ENCODE measurements at places on chromosomes 16 and 17.
A peak's percentile ranks its signal among the peaks of the same experiment; 100 is the strongest.

- no peak for DNase-seq
Observed at GRCh38 chr17:43528319-43528987, 17.7 kb downstream of the ETV4 start.

- no peak for DNase-seq
Observed at GRCh38 chr16:57058291-57058861, 34.0 kb upstream of the CPNE2 start.

- no peak for DNase-seq
Observed at GRCh38 chr17:48056246-48056745, 8.1 kb downstream of the NFE2L1 start.

- DNase-seq = no peak
Observed at GRCh38 chr16:14373896-14374295, 256.2 kb downstream of the PARN start.

DNA sequence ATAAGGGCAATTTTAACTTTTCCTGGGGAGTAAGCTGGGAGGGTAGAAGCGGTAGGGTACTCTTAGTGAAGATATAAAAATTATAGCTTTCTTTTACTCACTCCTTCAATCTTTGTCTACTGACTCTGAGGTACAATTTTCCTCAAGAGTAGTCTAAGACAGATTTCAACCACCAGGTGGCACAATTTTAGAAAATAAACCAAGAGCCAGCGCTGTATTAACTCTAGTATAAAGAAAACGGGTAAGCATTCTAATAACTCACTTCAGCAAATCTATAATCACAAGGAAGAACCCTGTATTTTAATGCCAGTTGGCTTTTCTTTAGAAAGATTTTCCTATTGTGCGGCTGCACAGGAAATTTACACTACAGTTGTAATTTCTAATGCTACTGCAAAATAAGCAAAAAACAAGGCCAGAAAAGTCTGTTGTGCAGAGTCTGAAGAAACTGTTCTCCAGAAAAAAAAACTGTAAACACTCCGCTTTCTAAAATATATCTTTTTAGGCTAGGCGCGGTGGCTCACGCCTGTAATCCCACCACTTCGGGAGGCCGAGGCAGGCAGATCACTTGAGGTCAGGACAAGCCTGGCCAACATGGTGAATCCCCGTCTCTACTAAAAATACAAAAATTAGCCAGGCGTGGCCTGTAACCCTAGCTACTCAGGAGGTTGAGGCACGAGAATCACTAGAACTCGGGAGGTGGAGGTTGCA, 1.9 kb downstream of the CMC2 start:
- DNase-seq = no peak

- no peak for DNase-seq
Observed at GRCh38 chr17:79482727-79483521, 127.9 kb downstream of the RBFOX3 start.

GRCh38 chr16:6192532-6192931, 1094.9 kb upstream of the EEF2KMT start:
- DNase-seq = no peak

DNA sequence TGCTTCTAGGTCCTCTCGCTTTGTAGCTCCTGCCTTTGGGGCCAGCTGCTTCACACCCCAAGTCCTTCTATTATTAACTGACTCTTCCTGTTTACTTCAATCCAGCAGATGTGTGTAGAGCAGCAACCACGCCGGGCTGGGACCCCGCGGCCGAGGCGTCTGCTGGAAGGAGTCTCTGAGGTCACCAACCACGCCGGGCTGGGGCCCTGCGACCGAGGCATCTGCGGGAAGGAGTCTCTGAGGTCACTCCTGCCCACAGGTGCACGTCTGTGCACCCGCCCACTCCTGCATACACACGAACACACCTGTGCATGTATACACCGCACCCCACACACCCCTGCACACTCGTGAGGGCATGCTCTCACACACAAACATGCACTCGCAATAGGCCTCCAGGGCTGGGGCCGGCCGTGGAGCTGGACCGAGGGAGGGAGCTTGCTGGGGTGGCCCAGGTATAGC, 7.8 kb upstream of the TEX19 start:
- no peak for DNase-seq

DNA sequence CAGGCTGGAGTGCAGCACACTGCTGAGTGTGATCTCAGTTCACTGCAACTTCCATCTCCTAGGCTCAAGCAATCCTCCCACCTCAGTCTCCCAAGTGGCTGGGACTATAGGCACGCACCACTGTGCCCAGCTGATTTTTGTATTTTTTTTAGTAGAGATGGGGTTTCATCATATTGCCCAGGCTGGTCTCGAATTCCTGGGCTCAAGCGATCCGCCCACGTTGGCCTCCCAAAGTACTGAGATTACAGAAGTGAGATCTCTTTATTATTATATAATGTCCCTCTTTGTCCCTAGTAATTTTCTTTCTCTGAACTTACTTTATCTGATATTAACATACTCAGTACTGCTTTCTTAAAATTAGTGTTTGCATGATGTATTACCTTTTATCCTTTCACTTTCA, 8.3 kb downstream of the CFAP97D1 start:
- no peak for DNase-seq

- DNase-seq = no peak
Observed at GRCh38 chr17:5687646-5688045, 103.3 kb upstream of the NLRP1 start.

DNA sequence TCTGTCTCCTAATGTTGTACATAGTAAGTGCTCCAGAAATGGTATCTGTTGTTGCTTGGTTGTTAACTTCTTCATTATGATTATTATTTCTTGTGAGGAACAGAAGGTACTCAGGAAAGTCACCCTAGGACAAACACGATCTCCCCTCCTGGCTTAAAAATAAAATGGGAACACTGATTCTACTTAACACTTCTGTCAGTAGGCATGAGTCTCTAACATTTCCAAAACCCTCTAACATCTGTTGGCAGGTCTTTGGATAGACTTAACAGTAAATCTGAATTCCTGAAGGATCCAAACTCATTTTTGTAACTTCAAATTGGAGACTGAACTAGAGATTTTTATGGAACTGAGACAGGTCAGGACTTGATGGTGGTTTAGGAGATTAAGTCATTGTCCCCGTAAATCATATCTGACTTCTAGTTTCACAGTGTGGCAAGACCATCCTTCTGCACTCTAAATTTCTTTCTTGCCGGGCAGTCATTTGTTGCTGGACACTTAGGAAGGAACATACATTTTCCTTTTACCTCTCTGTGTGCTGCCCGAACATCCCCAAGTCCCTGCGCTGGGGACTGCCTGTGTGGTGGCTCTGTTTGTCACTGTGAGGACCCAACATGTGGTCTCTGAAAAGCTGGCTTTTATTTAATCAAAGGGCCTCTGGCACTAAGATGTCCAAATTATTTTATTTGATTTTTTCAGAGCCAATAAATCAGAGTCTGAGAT, 149.9 kb downstream of the NPIPB5 start:
- no peak for DNase-seq

DNA sequence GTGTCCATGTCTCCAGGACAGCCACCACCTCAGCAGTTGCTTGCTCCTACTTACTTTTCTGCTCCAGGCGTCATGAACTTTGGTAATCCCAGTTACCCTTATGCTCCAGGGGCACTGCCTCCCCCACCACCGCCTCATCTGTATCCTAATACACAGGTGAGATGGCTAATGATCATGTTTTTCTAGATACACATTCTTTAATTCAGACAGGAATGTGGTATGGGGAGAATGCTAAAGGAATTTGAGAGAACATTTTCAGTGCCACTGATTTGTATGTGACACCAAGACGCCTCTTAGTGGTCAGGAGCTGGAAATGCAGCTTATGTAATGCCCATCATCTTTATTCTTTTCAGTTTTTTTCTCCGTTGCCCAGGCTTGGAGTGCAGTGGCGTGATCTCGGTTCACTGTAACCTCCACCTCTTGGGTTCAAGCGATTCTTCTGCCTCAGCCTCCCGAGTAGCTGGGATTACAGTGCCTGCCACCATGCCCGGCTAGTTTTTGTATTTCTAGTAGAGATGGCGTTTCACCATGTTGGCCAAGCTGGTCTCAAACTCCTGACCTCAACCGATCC, 8.9 kb upstream of the RAPGEFL1 start:
- DNase-seq = no peak

- DNase-seq = no peak
Observed at GRCh38 chr16:90027611-90028010, 8.4 kb upstream of the DBNDD1 start.

GRCh38 chr17:6853764-6854442, 22.4 kb upstream of the TEKT1 start:
- DNase-seq = no peak

DNA sequence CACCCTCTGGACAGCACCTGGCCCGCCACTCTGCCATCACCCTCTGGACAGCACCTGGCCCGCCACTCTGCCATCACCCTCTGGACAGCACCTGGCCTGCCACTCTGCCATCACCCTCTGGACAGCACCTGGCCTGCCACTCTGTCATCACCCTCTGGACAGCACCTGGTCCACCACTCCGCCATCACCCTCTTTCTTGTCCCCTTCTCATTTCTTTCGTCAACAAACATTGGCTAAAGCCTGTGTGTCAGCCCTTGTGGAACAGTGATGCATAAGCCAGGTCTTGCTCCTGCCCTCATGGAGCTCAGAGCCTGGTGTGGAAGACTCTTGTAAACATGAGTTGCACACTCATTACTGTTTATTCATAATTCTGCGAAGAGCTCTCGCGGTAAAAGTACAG, 31.2 kb downstream of the CDK5R1 start:
- no peak for DNase-seq

- DNase-seq = no peak
Observed at GRCh38 chr17:2713881-2714280, 2.3 kb upstream of the CLUH start.

DNA sequence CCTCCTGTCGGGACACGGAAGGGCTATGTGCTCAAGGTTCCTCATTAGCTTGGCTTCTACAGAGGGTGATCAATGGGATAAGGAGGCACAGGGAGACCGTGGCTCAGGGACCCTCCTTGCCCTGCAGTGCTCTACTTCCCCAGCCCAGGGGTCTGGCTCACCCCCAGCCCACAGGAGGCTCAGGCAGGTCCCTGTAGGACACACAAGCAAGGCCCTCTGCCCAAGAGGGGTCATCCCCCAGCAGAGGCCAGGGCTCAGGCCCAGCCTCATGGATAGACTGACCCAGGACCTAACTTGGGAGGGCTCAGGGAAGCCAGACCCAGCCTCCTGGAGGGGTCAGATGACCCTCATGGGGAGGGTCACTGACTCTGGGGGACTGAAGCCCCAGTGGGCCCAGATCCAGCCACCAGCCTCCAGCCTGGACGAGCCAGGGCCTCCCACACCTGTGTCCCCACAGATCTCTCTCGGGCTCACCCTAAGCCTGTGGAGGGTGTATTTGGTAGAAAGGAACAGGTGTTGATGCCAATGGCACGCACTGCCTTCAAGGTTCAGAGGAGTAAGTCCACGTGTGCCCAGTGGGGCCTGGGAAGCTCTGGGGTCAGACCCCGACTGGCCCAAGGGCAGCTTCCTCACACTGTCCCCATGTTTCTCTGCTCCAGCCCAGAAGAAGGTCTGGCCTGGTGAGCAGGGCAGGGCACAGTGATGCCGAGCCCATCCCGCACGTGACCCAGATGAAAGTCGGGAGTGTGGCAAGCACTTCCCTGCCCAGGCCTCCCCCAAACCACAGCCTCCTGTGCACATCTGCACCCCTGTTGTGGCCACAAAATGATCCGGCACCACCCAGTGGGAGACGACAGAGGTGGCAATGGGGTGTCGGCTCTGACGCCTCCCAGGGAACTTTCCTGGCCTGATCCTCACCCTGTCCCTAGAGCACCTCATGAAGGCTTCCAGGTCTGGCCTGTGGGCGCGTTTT, 10.9 kb upstream of the KRTAP17-1 start:
- DNase-seq = no peak

- DNase-seq = no peak
Observed at GRCh38 chr17:18371455-18371854, 6.1 kb upstream of the EVPLL start.

GRCh38 chr16:56425439-56425832, at the start of gene AMFR:
AMFR (minus strand) TSS chr16:56425545; CDS start chr16:56425327, 218 bp downstream.
- DNase-seq = peak; percentile 53

GRCh38 chr16:1865902-1866690, 5.9 kb downstream of the MEIOB start:
- DNase-seq = no peak

GRCh38 chr17:80195671-80196529, 24.2 kb downstream of the SGSH start:
- peak; percentile 34 for DNase-seq

DNA sequence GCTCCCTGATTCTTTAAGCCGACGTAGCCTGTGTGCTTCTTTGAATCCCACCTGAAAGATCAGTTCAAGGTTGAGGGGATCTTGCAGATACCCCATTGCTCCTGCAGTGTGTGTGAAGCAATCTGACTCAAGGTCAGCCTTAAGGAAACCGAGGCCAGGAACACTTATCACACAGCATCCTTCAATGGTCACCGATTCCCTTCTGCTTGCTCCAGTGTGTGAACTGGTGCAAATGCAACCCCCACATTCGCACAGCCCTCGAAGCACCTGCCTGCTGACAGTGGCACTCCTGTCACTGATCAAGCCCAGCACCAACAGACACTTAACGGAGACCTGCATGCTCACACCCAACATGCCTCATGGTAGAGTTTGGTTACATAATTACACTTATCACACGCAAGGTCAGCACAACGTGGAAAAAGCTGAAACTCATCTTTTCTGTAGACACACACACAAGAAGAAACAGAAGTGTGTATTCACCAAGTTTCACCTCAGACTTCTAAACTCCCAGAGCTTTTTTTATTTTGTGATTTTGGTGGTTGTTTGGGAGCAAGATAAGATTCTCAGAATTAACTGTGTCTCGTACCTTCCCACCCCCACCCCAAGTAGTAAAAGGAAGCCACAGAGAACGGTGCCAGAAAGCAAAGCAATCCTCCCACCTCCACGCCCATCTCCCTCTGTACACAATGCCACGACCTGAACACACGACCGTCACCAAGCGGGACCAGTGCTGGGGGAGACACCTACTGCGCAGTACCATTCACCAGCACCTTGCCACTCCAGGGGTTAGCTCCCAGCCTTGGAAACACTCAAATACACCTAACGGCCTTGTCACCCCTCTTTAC, 37.2 kb downstream of the LITAFD start:
- DNase-seq = no peak

DNA sequence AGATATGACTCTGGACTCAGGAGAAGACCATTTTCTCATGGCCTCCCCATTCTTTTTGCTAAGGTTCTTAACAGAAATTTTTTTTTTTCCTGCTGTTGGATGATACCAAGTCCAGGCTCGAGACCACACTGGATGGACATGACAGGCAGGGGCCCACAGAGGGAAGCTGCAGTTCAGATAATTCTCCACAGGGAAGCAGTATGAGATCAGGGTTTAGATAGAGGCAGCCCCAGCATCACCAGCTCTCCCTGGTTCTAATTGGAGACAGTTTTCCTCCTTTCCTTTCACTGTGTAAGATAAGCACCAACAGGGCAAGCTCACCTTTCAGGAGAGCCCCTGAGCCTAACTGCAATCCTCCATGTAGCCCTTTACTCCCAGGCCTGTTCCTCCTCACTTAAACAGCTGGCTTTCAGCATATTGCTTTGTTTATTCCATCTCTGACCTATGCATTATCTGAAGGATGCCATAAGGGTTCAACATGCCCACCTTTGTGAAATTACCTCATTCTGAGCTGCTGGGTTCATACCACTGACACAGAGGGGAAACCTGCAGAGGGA, 108.1 kb downstream of the SNX11 start:
- DNase-seq = no peak

Data from stimulated activated CD4-positive, alpha-beta T cell treated with anti-CD3 and anti-CD28 coated beads, Interleukin-4, amount 100 ng/mL, for 4 hours (primary cell).